Metanephros (tissue), 2 donors: ENCODE measurements at places on chromosomes 7 and 10. TPM values are rescaled to one million over a fixed set of nuclear protein-coding genes. Genes with fewer than 3 reads are reported as not detected.

HHEX gene
- 5.3 TPM for total RNA-seq

C10orf67 gene
- total RNA-seq: 1.8 TPM

PWWP2B gene
- 21.3 TPM for total RNA-seq

UNCX gene
- 7.5 TPM for total RNA-seq

ZC3HAV1L gene
- total RNA-seq: 54.7 TPM

HOGA1 gene
- 26.2 TPM for total RNA-seq

HOXA3 gene
- 77.4 TPM for total RNA-seq

CALHM3 gene
- not detected for total RNA-seq

HPS6 gene
- total RNA-seq: 21.0 TPM

TWNK gene
- total RNA-seq: 9.5 TPM

BHLHA15 gene
- total RNA-seq: 0.41 TPM

UCMA gene
- not detected for total RNA-seq

GPR37 gene
- 3.2 TPM for total RNA-seq

EFCAB10 gene
- total RNA-seq: not detected

LRRD1 gene
- total RNA-seq: 0.82 TPM

AKR1C8 gene
- total RNA-seq: 0.41 TPM

TUBAL3 gene
- total RNA-seq: not detected

SSMEM1 gene
- not detected for total RNA-seq

OGDHL gene
- total RNA-seq: 57.6 TPM

POU6F2 gene
- total RNA-seq: 0.29 TPM

SCIN gene
- 110 TPM for total RNA-seq

KNDC1 gene
- total RNA-seq: 8.3 TPM

ERVW-1 gene
- not detected for total RNA-seq

ANK3 gene
- total RNA-seq: 189 TPM

KCND2 gene
- 1.3 TPM for total RNA-seq
